ENCODE measurements at places on chromosomes 6 and 20.

GRCh38 chr6:117795234-117795633 lies 111.8 kb upstream of the SLC35F1 start:
- no peak for DNase-seq

DNA sequence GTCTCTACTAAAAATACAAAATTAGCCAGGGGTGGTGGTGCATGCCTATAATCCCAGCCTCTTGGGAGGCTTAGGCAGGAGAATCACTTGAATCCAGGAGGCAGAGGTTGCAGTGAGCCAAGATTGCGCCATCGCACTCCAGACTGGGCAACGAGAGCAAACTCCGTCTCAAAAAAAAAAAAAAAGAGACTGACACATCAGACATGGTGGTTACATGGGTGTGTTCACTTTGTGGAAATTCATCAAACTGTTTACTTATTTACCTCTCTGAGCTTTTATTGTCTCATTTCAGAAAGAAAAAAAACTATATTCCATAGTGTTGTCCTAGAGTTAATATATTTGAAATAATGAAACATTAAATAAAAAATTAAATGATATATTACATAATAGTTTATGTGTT lies 64.8 kb downstream of the MBOAT1 start:
- no peak for DNase-seq

DNA sequence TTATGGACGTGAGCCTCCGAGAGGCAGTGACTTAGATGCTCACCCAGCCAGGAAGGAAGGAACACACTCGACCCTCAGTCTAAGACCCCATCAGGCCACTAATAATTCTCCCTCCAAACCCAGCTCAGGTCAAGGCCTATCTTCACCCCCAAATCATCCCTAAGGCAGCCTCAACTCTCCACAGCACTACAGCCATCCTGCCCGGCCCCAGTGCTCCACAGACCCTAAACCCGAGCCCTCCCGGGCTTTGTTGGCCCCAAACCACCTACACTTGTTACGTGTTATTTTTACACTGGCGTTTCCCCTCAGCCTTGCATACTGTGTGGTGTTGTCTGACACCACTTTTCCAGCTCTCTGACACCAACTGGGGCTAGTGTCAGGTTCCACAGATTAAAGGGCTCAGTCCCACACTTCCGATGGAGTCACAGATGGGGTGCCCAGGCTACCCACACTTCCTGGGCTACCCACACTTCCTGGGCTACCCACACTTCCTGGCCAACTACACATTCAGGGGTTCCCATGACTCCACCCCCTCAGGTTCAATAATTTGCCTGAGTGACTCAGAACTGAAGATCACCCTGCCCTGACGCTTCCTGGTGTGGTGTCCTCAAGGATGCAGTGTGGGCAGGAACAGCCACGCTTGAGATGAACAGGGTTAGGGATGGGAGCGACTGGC lies 25.3 kb downstream of the RBCK1 start:
- DNase-seq, result no peak

GRCh38 chr6:26607434-26608230 lies 10.9 kb downstream of the ABT1 start:
- DNase-seq, result peak; percentile 38

DNA sequence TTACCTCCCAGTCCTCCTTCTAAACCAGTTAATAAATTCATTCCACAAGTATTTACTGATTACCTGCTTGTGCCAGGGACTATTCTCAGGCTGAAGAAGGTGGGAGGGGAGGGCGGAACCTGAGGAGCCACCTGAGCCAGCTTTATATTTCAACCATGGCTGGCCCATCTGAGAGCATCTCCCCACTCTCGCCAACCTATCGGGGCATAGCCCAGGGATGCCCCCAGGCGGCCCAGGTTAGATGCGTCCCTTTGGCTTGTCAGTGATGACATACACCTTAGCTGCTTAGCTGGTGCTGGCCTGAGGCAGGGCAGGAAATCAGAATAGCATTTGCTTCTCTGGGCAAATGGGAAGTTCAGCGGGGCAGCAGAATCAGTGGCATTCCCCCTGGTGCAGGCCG lies 4.9 kb upstream of the AAR2 start:
- DNase-seq, result no peak

GRCh38 chr20:38853759-38854158 lies 48.3 kb downstream of the PPP1R16B start:
- no peak for DNase-seq

- DNase-seq, result no peak
Observed at GRCh38 chr20:53296025-53296424, 297.6 kb downstream of the ZNF217 start.

- no peak for DNase-seq
Observed at GRCh38 chr6:135325624-135326424, 144.7 kb downstream of the MYB start.

Data from NCI-H1694 treated with DMSO at 0.1 percent for 48 hours (cell line).